Fibroblast of pulmonary artery (primary cell): ENCODE measurements at places on chromosomes 4 and X.

DNA sequence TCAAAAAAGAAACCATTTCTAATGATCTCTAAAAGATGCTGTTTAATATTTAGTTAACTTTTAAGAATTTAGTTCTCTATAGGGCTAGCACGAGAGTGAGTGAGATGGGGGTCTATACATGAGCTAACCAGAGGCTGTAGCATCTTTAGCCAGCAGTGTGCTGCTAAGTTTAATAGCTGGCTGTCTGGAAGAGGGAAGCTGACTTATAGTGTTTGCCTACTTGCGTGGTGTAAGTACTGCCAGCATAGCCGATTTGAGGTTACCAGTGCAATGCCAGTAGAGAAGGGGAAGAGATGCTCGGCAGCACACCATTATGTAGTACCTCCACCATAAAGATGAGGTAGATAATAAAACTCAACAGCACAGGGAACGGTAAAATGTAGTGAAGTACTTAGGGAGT lies 47.1 kb upstream of the TMEM131L start:
- DNase-seq, result no peak

- peak; percentile 88 for DNase-seq
Observed at GRCh38 chr4:184453365-184454160, 20.8 kb downstream of the IRF2 start.

DNA sequence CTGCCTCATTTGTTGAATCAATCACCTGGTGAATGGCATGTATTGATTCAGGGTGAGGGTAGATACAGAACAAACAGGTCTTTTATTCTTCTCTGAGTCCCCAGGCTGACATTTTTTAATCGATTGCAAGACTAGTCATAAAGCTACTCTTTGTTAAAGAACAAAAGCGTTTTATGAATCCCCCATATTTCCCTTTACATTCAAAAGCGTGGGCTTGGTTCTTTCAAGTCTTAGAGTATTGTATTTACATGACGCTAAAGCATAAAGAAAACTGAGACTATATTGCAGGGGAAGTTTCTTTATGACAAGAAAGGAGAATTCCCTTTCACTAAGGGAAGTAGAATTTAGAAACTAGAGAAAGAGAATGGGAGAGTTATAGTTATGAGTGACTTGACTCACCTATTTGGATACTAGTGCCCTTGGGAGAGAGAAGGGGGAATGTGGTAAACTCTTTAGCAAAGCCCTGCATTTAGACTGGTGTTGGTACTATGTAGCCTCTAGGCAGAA lies 69.3 kb upstream of the PDE5A start:
- no peak for DNase-seq

GRCh38 chr4:108172753-108173598 lies 4.2 kb upstream of the LEF1 start:
- DNase-seq, result peak; percentile 26

GRCh38 chr4:183099537-183100297 lies 660 bp downstream of the WWC2 start:
- DNase-seq, result no peak

DNA sequence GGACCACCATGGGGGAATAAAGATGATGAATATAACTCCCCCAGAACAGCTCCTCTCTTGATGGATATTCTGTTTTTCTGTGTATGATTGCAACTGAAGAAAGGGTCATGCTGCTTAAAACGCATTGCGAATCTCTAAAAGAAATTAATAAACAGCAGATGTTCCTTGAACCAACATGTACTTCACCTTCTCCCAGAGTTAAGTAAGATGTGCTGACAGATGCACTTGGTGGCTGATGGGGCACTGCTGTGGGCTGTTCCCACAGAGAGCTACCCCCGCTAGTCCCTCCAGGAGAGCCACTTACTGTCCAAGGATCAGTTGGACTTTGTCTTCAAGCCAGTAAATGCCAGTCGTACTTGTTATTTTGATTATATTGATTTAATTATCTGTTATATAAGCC lies 26.3 kb upstream of the C4orf54 start:
- no peak for DNase-seq
